H7 (cell line): ENCODE measurements at places on chromosomes 6 and 20. TPM values are rescaled to one million over a fixed set of nuclear protein-coding genes. Genes with fewer than 3 reads are reported as not detected.

- no peak for DNase-seq
These were observed 869.0 kb upstream of the ADGRB3 start for GRCh38 chr6:67766057-67766456.

- DNase-seq: no peak
These were observed 56.1 kb downstream of the QKI start for GRCh38 chr6:163470611-163471010.

DNA sequence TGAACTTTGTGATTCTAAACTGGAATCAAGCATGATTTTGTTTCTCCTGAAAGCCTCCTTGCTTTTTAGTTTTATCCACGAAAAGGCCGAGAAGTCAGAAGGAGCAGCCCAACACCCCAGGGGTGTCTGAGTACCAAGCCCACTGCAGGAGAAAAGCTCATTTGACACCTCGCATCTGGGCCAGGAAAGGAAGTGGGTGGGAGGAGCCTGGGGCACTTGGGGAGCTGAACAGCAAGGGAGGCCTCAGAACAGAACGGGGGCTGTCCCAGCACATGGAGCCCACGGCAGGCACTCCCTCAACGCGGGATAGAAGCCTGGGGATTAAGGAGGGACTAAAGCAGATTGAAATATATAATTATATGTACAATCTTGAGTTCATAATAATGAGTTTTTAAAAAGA, 6.6 kb downstream of the KIF25 start:
- no peak for DNase-seq

- no peak for DNase-seq
These were observed 129.6 kb downstream of the PLEKHG1 start for GRCh38 chr6:150729188-150729748.

DNA sequence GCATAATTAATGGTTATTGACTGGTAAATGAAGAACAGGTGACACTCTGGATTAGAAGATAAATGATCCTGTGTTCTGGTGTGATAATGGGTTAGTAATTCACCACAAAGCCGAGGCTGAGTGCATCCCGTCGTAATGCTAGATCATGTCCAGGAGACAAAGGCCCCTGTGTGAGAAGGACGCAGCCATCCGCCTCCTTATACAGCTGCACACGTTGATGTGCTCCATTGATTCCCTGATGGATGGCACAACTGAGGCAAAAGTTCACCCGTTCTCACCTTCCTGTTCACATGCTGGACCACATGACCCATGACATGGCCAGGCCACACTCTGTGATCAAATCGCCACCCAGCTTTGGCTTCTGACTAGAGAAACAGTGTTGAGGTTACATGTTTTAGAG, 136.1 kb downstream of the FOXC1 start:
- no peak for DNase-seq

DNA sequence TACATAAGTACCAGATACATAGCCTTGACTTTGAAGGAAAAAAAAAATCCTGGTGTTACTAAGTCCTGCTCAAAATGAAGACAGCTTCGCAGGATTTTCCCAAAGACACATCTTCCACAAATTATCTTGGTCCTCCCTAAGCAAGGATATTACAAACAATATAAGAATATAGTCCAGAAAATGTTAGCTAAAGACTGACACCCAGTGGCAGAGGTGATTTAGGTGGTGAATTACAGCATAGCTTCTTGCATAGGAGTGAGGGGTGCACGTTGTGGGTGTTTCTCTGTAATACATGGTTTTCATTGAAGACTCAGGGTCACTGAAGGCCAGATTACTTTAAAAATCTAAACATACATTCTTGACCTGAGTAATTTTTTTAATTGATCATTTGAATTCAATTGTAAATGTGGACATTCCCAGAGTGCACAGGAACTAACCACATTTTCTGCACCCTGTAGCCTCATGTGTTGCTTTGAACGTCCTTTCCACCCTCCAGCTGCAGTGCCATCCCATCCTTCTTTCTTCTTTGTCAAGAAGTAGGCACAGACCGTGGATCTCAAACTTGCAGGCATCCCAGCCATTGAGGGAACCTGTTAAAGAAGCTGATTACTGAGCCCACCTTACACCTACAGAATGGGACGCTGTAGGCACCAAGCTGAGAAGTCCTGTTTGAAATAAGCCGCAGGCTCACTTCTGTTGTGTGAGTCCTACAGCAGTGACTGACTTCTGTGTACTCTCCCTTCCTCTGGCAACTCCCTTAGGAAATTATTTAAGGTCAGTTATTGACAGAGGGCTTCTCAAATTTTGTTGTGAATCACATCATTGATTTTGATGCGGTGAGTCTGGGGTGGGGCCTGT, 102.6 kb downstream of the PERP start:
- DNase-seq: peak; percentile 30

DNA sequence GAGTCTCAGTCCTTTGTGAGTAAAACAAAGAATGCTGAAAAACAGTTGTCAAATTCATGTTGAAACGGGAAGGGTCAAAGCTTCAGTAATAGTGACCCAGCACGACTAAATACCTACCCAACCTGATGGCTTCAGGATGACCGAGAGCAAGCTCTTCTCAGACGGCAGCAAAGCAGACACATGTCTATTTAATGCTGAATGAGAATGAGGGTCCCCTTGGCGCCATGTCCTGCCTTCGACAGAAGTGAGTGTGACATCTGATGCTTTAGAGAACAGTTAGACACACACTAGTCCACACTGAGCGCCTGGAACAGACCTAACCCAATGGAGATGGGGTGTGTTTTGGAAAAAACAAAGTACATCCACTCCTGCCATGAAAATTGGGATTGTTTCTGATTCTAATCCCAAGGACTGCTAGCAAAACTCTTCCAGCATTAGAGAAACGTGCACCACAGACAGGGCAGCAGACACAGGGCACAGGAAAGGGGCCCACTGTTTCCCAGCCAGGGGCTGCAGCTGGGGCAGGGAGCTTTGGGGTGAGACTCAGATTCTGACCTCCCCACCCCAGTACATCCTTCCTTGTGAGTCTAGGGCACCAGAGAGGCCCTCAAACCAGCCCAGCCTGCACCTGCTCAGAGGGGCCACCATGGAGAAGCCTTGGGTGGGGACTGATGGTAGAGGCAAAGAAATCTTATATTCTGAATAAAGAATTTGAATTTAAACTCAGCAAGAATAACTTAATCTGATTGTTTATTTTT, 76.5 kb downstream of the C6orf118 start:
- DNase-seq: no peak

DNA sequence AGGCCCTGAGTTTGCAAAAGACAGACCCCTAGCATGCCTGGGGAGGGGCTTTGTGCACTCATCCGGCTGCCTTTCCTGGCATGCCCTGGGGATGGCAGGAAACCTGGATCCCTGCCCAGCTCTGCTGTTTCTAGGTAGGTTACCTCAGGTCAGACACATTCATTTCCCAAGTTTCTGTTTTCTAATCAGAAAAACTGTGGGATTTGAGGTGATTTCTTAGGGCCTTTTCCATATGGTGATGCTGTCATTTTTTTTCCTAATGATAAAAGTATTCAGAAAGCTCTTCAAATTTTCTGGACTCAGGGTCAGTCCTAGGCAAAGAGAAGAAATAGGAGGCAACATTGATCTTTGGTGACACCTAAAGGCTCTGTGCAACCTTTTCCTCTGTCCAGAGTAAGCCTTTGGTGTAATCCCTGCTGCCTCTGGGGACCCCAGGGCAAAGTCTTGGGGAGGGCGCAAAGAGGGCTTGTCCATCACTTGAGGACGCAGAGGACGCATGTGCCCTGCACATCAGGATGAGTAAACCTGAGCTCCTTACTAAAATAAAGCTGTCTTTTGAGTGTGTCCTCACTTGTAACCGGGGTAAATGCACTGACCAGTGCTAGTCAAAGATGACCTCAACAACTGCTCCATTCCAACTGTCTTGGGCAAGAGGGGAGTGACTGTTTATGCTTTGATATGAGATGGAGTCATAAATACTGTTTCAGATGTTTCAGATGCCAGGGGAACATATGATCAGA, 13.5 kb upstream of the TRAM2 start:
- DNase-seq: no peak

DNA sequence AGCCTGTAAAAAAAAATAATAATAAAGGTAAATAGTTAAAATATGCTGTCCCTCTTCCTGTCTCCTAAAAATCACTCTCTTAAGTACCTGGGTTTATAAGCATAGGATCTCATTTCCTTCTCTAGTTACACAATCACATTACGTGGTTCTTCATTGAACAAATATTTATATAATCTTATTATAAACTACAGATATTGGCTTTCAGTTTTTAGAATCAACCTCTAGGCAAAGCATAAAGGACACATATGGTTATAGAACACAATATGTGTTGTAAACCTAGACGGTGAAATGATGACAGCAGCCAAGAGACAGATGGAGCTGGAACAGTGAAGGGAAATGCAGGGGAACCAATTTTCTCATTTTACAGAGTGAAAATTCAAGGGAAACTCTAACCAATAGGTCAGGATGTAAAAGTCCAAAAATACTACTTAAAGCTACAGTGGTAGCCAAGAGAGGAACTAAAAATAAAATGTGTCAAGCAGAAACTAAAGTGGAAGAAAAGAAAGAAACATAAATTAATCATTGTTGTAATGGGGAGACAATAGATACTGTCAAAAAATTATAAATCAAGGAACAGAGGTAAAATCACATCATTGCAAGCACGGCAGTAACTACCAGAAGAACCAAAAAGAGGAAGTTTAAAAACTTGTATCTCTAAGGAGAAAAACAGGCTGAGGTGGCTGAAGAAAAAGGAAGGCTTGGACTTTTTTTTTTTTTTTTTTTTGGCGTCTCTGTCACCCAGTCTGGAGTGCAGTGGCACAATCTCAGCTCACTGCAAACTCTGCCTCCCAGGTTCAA, 82.8 kb upstream of the CDYL start:
- DNase-seq: no peak

- DNase-seq: no peak
These were observed 141.1 kb downstream of the BMP5 start for GRCh38 chr6:55734256-55734655.

- no peak for DNase-seq
These were observed 213.9 kb upstream of the STXBP5 start for GRCh38 chr6:146990284-146990683.

DNA sequence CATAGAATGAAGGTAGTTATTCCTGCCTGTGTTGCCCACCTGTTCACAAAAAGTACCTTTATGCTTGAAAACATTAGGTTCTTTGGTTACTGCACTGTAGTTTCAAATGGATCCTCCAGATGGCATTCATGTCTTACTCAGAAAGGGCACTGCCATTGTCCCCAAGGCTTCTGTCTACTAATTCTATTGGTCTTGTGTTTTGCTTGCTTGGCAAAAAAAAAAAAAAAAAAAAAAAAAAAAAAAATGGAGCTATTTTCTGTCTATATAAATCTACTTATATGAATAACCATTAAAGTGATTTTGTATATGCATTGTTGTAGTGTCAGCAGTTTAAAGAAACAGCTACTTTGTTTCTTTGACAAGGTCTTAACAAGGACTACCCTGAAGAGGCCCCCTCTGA, 12.7 kb upstream of the EFHC1 start:
- peak; percentile 57 for DNase-seq

GRCh38 chr6:36912586-36912985, 26.8 kb downstream of the C6orf89 start:
- DNase-seq: no peak

DNA sequence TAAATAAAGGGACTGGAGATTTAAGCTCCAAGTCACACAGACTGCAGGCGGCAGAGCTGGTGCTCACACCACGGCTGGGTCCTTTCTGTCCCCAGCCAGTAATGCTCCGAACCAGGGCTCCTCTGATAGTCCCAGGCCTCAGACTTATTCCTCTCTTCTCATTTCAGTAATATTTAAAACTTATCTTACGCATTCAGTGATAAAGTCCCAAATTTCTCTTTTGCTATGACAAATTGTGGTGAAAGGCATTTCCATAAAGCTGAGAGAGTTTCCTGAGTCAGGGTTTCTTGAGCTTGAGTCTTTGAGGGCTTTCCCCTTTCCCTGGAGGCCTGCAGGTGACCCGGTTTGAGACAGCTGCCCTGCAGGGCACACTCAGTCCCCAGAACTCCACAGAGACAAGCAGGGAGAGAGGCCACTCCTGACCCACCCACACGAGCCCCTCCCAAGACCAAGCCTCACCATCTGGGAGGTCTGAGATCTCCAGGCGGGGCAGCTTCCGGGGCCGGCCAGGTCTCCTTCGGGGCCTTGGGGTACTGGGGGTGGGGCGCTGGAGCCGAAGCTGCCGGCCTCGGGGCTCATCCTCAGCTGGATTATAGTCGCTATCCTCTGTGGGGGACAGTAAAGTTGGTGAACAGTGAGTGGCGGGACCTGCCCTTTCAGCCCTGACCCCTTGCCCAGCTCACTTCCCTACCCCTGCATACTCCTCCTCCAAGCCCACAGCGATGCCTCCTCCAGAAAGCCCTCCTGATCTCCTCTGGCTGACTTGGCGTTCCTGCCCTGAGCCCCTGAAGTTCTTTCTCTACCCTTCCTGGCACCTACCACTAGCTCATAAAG, 6.6 kb downstream of the ZNF335 start:
- DNase-seq: peak; percentile 32

Gene WFDC5
- not detected in 2 replicates for total RNA-seq

Gene PCK1
- total RNA-seq: not detected in 2 replicates

Gene ARG1
- not detected in 2 replicates for total RNA-seq

Gene MUC22
- not detected in 2 replicates for total RNA-seq
